Right atrium auricular region (tissue), 2 donors: ENCODE measurements at places on chromosomes 11 and 22. TPM values are rescaled to one million over a fixed set of nuclear protein-coding genes. Genes with fewer than 3 reads are reported as not detected.
A peak's percentile ranks its signal among the peaks of the same experiment; 100 is the strongest.

- DNase-seq = no peak
Observed at GRCh38 chr22:24025475-24025874, 14.4 kb downstream of the CABIN1 start.

DNA sequence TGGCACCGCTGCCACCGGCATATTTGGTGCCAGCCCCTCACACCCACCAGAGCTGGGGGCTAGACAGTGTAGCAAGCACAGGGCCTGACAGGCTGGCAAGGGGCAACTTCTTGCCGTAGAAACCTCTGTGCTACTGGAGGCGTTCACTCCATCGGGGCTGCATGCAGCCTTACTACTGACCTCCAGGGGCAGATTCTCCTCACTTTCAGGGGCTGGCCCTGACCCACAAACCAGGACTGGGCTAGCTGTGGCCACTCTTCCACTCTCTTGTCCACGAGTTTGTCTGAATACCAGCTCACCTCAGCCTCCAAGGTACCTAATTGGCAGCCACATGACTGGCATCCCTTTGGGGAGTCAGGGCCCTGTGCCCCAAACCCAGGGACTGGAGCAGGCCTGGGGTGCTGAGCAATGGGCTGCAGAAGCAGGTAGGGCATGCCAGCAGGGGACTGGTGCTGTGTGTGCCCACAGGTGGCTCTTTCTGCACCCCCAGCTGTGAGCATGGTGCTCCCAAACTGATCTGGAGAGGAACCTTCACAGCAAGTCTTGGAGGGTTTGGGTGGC, 2.1 kb upstream of the LMO1 start:
- no peak for DNase-seq

GRCh38 chr11:106012744-106013143, 9.3 kb downstream of the MSANTD4 start:
- DNase-seq = no peak

GRCh38 chr11:68014157-68014946, 4.2 kb downstream of the ALDH3B1 start:
- no peak for DNase-seq

GRCh38 chr11:112837162-112837826, 123.9 kb upstream of the NCAM1 start:
- no peak for DNase-seq

- peak; percentile 61 for DNase-seq
Observed at GRCh38 chr11:119671051-119671450, 57.9 kb downstream of the NECTIN1 start.

- DNase-seq = peak; percentile 63
Observed at GRCh38 chr22:31753005-31753633, 700 bp upstream of the DEPDC5 start.

DNA sequence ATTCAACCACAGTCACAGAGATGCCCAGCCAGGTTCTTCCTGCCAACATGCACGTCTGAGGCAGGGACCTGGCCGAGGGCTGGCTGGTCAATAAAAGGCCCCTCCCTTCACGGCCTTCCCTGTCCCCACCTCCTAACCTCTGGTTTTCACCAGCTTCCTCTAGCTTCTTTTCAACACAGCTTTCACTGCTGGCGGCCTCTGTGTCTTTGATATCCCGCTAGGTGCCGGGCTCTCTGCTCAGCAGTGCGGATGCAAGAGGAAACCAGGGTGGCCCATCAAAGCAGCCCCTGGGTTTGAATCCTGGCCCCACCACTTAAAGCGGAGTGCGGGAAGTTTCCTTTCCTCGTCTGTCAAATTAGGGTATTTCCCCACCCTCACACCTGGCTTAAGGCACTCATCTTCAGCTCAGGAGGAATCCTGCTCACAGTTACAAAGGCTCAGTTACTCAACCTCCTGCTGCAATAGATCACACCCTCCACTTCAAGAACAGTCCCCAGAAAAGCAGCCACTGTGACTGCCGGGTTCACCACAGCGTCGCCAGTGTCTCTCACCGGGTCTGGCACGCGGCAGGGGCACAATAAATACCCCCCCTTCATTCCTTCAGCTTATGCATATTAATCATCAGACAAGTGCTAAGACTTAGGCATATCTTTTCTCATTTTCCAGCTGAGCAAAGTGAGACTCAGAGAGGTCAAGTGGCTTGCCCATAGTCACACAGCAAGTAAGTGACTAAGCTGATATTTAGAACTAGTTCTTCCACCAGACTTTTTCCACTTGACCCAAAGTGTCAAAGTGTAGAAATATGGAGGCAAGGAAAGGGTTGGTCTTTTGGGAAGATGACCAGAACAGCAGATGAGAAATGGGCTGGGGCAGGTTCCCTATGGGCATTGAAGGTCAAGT, 45.7 kb downstream of the TXN2 start:
- DNase-seq = no peak

The POU2AF1 gene
- total RNA-seq = 1.6 TPM

The PANX2 gene
- 0.67 TPM for total RNA-seq

DNA sequence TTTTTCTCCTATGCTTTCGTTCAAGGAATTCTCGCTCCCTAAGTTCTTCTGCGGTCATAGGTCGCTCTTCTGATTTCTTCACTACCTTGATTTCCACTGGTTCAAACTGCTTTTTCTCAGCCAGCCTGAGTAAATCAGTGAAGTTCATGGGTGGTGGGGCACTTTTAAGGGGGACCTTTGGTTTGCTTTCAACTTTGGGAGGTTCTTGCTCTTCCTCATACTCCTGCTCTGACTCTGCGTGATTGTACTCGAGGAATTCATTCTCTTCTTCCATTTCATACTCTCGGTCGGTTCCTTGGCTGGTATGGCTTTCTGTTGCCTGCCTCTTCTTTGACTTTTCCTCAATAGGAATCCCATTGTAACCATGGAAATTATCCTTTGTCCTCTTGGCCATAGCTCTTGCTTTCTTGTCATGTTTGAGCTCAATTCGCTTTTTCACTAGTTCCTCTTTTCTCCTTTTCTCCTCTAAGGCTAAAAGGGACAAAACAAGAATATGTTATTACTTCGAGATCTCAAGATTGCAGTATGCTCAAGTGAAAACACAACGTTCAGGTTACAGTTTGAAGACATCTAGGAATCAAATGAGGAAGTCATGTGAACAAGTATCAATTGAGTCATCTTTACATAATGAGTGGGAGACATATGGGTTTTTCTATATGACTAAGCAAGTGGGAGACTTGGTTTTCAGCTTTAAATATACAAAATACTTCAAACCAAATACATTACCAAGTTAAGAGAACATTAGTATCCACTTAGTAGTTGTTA, 16.2 kb downstream of the MISFA start:
- no peak for DNase-seq

The ZP1 gene
- not detected for total RNA-seq

DNA sequence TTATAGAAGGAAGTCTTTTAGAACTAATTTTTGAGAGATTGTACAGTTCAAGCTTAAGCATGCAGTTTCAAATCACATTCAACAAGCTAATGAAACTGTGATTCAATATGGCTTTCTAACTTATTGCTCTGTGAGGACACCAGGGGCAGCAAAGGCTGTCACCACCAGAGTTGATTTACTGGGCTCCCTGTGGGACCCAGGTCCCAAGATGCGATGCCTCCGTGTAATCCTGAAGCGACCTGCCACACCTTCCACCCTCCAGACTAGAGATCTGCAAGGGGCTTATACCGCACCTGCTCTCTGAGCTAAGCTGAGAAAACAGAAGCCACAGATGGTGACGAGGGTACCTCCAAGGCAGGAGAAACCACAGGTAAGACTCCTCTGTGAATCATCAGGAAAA, 918 bp upstream of the OR51Q1 start:
- no peak for DNase-seq

DNA sequence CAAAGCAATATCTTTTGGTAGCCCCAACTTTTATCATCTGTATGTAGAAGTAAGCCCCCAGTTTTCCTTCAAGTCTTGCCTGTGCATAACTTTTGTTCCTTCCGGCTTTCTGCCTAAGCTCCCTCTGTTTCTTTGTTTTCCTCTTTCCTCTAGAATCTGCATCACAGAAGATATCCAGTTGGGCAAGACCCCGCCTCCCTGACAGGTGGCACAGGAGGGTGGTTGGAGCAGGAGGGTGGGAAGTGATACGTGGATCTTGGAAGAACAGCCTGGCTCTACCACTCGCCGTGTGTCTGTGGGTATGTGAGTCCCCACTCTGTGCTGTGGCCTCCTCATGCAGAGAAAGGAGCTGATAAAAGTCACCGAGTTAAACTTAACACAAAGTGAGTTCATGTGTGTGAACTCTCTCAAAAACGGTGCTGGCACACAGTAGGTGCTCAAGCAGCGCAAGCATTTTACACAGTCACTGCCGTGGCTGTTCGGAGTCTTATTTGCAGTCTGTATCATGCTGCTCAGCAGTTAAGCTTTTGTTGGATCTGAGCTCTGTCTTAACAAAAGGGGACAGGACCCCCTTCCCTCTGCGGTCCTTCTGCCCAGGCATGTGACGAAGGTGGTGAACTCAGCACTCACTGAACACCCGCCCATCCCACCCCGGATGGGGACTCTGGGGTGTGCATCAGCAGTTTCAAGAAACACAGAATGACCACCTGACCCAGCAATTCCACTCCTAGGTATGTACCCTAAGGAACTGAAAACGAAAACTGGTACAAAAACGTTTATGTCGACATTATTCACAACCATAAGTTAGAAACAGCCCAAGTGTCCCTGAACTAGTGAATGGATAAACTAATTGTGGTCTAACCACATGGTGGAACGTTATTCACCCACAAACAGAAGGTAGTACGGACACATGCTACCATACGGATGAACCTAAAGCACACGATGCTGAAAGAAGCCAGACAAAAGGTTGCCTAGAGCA, 249.1 kb downstream of the CTTN start:
- no peak for DNase-seq

DNA sequence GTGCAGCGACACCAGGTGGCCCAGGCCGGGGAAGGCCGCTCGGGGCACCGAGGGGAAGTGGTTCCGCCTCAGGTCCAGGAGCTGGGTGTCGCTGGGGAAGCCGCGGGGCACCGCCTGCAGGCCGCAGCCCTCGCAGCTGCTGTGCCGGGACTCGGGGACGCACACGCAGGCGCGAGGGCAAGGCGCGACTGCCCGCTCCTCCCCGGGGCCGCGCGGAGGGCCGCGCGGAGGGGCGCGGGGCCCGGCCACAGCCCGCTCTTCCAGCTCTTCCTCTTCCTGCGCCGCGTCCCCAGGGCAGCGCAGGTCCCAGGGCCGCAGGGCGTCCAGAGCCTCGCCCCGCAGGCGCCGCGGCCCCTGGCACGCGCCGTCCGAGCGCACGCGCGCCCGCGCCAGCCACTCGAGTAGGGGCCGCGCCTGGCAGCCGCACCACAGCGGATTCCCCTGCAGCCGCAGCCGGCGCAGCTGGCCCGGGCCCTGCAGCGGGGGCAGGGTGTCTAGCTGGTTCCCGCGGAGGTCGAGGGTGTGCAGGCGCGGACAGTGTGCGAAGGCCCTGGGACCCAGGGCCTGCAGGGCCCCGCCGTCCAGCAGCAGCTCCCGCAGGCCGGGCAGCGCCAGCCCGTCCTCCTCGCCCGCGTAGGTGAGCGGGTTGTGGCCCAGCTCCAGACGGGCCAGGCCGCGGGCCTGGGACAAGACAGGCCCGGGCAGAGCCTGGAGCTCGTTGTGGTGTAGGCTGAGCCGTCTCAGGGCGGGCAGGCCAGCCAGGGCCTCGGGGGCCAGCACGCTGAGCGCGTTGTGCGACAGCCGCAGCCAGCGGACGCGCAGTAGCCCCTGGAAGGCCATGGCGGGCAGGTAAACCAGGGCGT, 2.8 kb downstream of the CHADL start:
- peak; percentile 69 for DNase-seq

The PARVB gene
- total RNA-seq = 86.5 TPM

GRCh38 chr11:80144897-80145594, 704.2 kb upstream of the TENM4 start:
- no peak for DNase-seq

GRCh38 chr22:36764641-36765040, 11.3 kb downstream of the IFT27 start:
- no peak for DNase-seq

- no peak for DNase-seq
Observed at GRCh38 chr11:34773826-34774225, 142.4 kb downstream of the APIP start.

The SIRT3 gene
- 18.3 TPM for total RNA-seq

GRCh38 chr22:45268167-45268957, 16.4 kb upstream of the UPK3A start:
- no peak for DNase-seq

DNA sequence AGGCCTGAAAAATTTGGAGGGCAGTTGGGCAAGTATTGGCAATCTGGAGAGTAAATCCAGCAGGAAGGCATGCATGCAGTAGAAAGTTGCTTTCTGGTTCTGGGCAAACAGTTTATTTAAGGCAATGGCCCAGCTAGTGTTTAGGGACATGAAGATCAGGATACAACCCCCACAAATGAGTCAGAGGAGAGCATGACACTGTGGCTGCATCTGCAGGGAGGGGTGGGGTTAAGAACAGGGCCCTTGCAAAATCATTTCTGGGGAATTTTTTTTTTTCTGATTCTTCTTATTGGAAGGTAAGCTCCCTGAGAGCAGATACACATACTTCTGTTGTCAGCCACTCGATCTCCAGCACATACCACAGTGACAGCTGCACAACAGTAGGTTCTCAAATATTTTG, 61.1 kb downstream of the FDX1 start:
- no peak for DNase-seq

DNA sequence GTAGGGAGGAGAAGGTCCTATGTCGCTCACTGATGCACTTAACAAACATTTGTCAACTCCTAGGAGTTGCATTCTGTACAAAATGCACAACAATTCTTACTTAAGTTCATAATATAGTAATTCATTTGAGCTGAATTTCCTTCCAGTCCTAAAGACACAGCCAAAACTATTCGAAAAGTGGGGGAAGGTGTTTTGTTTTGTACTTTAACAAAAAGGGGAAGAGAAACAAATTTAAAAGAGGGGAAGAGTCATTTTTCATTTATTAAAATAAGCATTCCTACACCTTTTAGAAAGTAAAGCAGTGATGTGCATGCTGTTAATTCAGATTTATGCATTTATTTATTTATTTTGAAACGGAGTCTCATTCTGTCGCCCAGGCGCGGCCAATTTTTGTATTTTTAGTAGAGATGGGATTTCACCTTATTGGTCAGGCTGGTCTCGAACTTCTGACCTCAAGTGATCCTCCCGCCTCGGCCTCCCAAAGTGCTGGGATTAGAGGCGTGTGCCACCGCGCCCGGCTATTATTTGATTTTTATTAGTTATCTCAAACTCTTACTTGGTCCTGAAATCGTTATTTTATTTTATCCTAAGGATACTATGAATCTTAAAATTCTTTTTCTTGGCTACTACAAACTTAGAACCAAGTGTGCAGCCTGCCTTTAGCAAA, 1.1 kb upstream of the FANCF start:
- DNase-seq = no peak

GRCh38 chr11:103963648-103964047, 72.8 kb upstream of the DDI1 start:
- no peak for DNase-seq

GRCh38 chr11:59769111-59769510, 13.9 kb downstream of the STX3 start:
- no peak for DNase-seq

DNA sequence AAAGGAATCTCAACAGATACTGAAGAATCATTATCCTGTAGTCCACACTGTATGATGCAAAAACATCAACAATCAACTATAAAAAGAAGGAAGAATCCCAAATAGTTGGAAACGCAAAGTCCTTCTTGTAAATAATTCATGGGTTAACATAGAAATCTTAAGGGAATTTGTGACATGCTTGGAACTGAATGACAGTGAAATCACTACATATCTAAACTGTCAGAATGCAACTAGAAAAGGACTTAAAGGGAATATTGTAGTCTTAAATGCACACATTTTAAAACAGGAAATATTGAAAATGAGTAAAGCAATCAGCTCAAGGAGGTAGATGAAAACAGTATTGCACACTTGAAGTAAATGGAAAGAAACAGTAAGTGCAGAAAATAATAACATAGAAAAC, 147.6 kb upstream of the MPPED2 start:
- no peak for DNase-seq
